ENCODE measurements at places on chromosomes 12 and 14.
A peak's percentile ranks its signal among the peaks of the same experiment; 100 is the strongest.

GRCh38 chr12:125185740-125186470 lies 120.7 kb downstream of the AACS start:
- DNase-seq: no peak

DNA sequence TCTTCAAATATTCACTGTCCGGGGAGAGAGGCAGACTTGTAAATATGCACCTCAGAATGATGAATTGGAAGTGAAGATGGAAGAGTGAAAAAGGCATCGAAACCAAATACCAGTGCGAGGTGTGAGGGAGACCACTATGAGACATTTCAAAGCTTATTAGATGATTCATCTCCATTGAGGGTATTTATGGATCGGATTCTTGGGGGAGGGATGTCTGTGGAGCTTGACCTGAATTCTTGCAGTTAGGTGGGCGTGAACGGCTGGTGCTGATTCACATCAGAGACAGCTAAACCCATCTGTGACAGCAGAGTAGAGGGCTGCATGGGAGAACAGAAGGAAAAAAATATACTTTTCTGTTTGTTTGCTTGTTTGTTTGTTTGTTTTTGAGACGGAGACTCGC lies 677.2 kb downstream of the AACS start:
- DNase-seq: no peak

GRCh38 chr12:45730348-45731189 lies 1.1 kb downstream of the ARID2 start:
- no peak for DNase-seq

GRCh38 chr12:1608713-1609119 lies 14.3 kb upstream of the FBXL14 start:
- no peak for DNase-seq

DNA sequence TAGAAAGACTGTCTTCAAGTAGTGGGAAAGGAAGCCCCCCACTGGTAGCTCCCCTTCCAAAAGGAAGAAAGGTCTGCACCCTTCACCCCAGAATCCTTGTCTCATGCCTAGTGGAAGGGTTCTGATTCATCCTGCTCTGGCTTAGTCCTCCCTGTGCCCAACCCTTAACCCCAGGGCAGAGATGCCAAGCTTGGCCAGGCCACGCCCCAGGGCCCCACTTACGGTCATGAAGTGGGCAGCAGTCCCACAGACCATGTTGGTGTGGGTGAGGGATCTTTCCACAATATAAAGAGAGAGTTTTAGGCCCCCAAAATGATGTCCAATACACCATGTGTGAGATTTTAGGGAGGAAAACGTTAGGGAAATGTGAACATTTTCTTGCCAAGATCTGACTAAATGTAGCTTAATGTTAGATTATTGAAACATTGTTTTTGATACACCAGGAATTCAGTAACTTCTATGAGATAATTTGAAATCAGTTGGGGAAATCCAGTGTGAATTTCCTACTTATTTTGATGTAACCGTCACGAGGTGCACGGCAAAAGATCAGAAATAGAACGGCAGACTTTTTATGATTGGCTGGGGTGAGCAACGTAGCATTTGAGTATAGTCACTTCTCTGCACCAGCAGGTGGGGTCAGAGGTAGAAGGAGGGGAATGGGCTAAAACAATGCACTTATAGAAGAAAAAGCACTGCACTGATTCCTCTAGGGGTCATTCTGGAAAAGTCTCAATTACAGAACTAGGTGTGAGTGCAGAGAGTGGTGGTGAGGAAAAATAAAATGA lies 8.2 kb upstream of the SSPN start:
- DNase-seq: no peak

DNA sequence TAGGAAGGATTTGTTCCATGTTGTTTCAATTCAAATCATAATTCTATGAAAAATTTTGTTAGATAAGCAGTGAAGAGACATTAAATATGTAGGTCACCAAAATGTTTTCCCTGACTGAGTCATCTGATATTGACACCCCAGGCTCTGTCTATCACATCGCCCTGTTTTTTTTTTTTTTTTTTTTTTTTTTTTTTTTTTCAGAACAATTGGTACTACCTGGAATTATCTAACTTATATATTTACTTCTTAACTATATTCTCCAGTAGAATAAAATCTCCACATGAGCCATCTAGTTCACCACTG lies 97.8 kb upstream of the KRAS start:
- no peak for DNase-seq

DNA sequence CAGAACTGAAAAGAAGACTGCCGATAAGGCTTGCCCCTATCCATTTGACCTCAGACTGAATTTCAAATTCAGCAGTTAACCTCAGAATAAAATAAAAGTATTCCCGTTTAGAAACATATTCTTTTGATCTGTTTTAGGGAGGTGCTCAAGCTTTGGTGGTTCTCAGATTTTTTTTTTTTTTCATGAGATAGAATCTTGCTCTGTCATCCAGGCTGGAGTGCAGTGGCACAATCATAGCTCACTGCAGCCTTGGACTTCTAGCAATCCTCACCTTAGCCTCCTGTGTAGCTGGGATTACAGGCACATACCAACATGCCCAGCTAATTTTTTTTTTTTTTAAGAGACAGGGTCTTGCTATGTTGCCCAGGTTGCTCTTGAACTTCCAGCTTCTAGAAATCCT lies 15.5 kb downstream of the AEBP2 start:
- no peak for DNase-seq

DNA sequence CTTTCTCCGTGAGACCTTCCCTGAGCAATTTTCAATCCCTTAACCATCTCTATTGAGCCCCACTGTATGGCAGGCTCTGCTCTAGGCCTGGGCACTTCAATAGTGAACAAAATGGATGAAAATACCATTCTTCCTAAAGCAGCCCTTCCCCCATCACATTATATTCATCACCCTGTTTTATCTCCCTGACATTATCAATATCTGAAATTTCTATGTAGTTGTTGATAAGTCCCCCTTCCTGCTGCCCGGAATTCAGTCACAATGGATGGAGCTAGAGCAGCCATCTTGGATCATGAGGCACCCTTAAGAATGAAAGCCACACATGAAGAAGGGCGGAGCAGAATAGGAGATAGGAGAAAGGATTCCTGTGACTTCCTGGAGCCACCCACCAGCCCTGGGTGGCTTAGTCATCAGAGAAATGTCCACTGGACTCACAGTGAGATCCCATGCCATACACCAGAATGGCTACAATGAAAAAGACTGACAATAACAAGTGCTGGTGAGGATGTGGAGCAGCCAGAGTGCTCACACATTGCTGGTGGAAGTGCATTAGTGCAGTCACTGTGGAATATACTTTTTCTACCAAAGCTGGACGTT lies 33.9 kb downstream of the SCARB1 start:
- DNase-seq: no peak

- peak; percentile 86 for DNase-seq
Observed at GRCh38 chr12:123150275-123150743, 581 bp downstream of the PITPNM2 start.

DNA sequence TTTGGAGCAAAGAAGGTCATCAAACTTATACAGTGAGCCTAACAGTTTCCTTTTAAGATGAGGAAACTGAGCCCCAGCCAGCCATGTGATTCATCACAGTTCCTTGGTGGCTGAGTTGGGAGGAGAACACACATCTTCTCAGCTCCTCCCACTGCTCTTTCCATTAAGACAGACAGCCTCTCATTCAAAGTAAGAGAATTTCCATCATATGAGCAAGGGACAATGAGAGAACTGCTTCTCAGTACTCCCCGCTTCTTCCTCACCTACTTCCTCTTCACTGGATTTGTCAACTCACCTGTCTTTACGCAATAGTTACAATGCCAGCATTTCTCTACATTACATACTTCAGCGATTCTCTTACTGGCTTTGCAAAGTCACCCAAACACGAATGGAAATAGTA lies 2.2 kb downstream of the IFNG start:
- DNase-seq: no peak

- no peak for DNase-seq
Observed at GRCh38 chr12:120534703-120535655, 823 bp downstream of the RNF10 start.

DNA sequence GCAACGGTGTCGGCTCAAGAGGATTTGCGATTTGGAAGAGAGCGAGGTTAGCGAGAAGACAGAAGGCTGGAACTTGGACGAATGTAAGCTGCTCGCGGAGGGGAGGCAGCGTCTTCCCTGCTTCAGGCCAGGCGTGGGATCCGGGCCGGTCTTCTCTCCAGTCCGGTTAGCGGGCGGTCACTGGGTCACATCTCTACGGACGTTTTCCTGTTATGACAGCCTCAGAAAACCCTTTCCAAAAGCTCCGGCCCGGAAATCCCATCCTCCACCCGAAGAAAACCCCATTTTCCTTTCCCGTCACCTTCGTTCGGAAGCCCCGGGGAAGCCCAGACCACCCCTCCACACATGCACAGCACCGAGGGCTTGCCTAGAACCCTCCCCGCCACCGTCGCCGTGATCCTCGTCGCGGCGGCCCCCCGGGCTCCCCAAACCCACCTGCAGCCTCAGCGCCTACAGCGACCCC lies 268 bp downstream of the NDUFB1 start:
- DNase-seq: no peak

GRCh38 chr12:59372956-59373355 lies 222.9 kb upstream of the SLC16A7 start:
- DNase-seq: no peak

- no peak for DNase-seq
Observed at GRCh38 chr12:9668161-9669018, 1.1 kb upstream of the CLEC2D start.

GRCh38 chr12:12128670-12129069 lies 57.9 kb downstream of the BCL2L14 start:
- DNase-seq: no peak

DNA sequence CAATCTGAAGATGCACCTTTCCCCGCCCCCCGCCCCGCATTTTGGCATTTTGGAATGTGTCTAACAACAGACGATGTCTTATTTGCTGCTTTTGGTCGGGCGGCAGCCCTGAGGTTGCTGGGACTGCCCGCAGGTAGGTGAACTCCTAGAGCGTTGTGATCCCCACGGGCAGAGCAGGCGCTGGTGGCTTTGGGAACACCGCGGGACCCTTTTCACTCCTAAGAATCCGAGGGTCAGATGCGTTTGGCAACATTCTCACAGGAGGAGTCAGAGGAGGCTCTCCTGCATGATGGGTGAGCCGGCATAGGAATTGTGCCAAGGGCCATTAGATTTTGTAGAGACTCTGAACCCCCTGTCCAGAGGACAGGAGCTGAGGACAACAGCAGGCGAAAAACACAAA lies 41.9 kb downstream of the HCAR2 start:
- DNase-seq: no peak

DNA sequence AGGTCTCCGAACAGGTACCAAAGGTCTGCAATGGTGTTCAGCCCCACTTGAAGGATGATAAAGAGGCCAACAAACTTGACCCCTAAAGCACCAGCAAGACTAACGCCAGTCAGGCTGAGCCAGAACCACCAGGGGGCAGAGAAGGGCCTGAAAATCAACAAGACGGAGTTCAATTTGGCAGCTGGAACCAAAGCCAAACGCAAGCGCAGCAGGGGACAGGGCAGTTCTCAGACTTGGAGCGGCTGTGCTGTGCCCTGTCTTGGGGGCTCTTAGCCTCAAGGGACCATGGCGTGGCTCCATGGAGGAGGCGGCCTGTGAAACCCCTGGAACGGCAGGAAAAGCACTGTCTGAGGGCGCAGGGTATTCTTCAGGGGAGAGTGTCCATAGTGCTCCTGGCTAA lies 19.6 kb downstream of the POMT2 start:
- DNase-seq: no peak

DNA sequence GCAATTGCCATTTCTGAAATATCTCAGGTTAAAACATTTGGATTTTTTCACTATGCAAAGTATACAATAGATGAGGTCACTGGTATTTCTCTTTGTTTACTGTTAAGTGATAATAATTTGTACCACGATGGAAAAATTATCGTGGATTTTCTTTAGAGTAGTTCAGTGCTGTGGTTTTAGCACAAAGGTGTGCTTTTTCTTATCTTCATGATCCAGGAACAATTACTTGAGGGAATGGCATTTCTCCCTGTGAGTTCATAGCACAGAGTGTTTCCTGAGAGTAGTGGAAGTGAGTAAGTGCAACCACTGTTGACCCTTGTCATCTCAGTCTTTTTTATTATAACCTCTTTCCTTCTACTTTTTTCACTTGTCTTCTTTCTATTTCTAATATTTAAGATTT lies 86.8 kb downstream of the FGD4 start:
- DNase-seq: no peak

- DNase-seq: no peak
Observed at GRCh38 chr14:22073801-22074200, 400.2 kb upstream of the OR4E1 start.

Measured in mesenteric fat pad (tissue), 1 donor.